Left forelimb (tissue), 1 donor: ENCODE measurements at places on chromosomes 5 and 9.

GRCh38 chr5:154411338-154411737 lies 34.5 kb upstream of the SAP30L start:
- no peak for DNase-seq

DNA sequence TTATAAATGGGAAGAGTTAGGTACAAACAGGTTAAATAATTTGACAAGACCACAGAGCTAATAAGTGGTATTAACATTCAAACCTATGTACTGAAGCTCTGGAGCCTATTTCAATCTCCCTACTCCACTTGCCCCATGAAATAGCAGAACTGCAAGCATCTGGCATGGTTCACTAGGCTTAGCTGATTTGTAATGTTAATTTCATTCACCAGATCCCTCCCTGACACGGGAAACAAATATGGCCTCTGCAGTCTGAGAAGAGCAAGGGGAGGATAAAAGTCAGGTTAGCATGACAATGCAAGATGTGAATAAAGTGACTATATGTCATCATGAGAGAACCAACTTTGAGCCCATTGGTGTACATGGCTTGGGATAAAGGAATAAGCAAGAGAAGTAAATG lies 428.8 kb downstream of the BRINP1 start:
- DNase-seq = no peak

GRCh38 chr5:141479776-141480175 lies 4.0 kb downstream of the PCDHGC3 start:
- DNase-seq = no peak

- peak; percentile 55 for DNase-seq
Measured at GRCh38 chr5:6573651-6574101, 59.2 kb downstream of the NSUN2 start.

DNA sequence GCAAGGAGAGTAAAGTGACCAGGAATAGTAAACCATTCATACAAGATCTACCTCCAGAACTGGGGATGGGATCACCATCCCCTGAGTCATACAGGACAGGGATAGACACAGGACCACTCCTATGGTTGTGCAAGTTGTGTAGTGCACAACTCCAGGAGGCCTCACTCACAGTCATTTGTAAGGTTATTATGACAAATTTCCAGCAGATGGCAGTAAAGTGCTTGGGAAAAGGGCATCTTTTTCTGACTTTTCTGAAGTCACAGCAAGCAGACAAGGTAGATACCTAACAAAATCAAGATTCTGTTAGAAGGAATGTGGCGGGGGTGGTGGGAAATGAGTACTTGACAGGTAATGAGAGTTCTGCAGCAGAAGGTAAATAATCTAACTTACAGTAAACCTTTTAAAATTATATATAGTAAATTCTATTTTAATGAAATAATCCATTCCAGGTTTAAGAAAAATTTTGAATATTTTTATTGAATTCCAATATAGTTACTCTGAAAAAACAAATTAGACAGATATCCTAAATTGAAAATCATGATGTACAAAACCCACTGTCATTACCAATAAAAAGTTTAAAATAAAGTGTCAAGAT lies 16.7 kb upstream of the KIF27 start:
- no peak for DNase-seq

DNA sequence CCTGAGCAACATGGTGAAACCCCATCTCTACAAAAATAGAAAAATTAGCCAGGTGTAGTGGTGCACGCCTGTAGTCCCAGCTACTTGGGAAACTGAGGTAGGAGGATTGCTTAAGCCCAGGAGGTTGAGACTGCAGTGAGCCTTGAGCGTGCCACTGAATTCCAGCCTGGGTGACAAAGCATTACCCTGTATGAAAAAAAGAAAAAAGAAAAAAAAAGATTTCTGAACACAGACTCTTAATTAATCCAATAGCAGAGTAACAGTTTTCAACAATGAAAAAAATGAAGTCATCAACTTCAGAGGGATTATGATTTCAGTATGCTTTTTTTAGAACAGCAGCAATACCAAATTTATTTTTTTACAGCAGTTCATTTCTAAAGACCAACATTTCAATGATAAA lies 118.8 kb upstream of the TNPO1 start:
- DNase-seq = no peak

- no peak for DNase-seq
Measured at GRCh38 chr5:147573211-147573610, 63.3 kb upstream of the DPYSL3 start.

DNA sequence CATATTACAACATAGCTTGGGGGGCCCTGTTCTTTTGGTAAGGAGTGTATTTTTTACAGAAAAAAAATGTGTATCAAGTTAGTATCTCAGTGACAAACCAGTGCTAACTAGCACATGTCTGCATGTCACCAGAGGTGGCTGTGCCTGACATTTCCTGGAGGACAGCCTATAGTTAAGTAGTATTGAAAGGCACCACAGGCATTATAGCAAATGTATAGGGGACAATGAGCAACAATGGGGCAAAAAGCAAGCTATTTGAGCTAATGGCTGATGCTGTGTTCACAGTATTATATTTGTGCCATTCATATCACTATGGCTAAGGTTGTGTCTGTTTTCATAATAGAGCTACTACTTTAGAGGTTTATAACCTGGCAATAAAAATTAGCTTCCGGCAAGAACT lies 1644.0 kb downstream of the MAT2B start:
- no peak for DNase-seq

- DNase-seq = no peak
Measured at GRCh38 chr5:52943285-52943684, 45.9 kb upstream of the ITGA2 start.

DNA sequence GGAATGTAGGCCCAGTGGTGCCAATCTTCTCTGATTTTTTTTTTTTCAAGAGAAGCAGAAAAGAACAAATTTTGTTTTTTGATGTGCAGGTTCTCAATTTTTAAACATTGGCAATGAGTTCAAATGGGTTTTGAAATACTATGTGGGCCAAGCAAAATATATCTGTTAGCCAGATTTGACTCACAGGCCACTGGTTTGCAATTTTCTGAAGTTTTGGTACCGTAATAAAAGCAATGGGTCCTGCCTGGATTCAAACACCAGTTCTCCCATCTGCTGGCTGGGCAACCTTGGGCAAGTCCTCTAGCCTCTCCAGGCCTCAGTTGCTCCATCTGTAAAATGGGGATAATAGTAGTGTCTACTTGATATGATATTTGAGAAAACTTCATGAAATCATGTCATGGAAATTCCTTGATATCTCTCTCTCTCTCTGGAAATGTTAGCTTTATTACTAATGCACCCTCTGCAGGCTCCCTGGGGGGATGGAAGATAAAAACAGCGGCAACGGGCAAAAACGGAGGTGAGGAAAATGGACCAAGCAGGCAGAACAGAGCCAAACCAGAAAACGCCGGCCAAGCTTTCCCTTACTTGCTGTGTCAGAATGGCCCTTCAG lies 63.4 kb downstream of the SMIM23 start:
- DNase-seq = no peak

DNA sequence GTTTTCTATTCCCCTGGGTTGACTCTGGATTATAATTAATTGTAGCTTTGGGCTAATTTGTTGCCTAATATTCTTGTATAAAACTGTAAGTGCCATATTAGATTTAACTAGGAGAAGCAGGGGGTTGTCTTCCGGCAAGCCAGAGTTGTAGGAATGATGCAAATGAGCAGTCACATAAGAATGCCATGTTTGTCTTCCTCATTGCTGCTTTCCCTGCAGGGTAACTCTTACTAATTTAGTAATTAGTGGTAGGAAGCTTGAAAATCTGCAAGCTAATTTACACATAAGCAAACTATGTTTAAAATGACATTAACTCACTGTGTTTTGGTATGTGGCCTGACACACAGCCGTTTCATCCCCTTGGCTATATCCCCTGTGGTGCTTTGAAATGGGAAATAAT lies 527.8 kb downstream of the KCTD16 start:
- DNase-seq = no peak

GRCh38 chr9:24011009-24011717 lies 185.1 kb upstream of the ELAVL2 start:
- no peak for DNase-seq

- no peak for DNase-seq
Measured at GRCh38 chr5:133828722-133829121, 139.7 kb downstream of the C5orf15 start.

DNA sequence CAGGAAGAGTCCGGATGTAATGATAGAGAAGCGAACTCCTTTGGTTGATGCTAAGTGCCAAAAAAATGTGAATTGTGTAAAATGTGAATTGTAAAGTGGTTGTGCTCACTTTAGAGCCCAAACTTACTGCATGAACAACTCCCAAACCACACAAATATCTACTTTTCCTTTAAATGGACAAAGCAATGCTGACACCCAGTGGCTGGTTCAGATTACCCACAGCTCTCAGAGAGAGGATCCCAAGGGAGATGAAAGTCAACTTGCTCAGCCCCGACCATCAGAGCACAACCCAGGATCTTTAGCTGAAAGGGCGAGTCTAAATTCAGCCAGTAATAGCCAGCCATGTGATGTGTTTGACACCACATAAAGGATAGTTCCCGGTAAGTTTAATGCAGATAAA lies 133.7 kb downstream of the NMUR2 start:
- DNase-seq = no peak

DNA sequence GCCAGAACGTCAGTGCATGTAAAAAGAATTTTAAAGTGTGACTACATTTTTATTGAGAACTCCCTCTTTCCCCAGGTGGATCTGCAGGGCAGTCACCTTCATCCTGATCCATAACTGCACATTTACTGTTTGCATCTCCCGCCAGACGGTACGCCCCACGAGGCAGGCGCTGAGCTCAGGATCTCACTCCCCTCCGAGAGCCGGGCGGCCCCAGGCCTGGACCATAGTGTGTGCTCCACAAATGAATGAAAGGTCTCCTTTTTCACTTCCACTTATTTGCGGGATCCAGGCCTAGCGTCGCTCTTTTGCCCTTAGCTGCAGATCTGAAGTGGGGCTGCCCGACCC lies 378 bp downstream of the DROSHA start:
- DNase-seq = no peak

DNA sequence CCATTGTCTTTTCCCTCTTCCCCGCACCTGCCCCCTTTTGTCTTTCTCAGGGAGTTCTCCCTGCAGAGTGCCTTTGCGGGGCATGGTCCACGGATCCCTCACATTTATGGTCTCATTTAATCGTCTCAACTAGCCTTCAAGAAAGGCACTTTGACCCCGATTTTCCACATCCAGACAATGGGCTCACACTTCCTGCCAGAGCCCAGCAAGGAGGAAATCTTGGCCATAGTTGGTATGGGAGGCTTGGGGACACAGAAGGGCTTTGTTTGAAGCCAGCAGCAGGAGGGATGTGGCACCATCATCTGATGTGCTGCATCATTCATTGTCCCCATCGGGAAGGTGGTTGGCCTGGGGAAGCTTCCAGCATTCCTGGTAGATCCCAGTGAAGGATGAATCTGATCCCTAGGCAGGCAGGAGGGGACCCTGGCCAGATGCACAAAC lies 24.9 kb downstream of the GSN start:
- DNase-seq = peak; percentile 52

DNA sequence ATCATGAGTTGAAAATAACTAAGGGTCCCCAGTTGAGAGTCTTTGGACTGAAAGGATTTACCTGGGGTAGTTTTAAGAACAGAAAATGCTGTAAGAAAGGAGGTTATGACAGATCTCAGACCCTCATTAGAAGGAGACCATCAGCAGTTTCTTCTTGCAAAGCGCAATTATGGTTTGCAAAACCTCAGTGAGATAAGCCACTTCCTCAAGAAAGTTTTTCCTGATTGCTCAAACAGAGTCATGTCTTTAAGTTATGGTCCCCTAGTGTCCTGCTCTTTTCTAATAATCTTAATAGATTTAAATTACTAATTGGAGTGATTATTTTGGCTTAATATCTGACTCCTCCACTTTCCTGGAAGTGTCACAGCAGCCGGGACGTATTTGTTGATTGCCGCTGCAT lies 293.2 kb upstream of the KLF4 start:
- no peak for DNase-seq

DNA sequence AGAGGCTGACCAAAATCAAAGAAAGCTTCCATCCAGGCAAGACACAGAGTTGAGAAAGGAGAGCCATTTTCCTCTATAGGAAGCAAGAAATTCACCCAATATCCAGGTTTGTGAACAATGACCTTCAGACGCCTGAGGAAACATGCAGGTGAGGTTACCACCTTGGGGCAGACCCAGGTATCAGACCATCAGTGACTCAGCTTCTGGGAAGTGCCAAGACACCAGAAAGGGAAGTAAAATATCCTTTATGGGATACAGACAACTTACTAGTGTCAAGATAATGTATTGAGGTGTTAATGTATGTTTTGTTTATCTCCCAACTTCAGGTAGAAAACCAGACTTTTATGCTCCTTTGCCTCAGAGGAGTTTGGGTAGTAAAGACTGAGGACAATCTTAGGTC lies 2.2 kb upstream of the DTWD2 start:
- no peak for DNase-seq

GRCh38 chr5:3995954-3996619 lies 400.5 kb downstream of the IRX1 start:
- DNase-seq = no peak

DNA sequence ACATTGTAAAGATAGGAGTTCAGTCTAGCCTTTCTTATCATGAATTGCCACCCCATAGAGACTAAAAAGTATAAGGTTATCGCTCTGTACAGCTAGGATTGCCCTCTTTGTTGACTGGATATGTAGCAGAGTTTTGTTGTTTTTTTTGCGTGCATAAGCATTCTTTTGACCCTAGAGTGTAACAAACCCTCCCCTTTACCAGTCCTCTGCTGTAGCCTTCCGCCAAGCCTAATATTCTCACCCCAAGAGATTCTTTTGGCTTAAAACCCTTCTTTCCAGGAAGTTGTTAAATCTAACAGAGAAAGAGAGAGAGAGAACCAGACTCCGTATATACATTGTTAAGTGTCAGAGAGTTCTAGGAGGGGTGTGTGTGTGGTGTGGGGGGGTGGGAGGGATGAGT lies 113.9 kb downstream of the FGF1 start:
- no peak for DNase-seq

DNA sequence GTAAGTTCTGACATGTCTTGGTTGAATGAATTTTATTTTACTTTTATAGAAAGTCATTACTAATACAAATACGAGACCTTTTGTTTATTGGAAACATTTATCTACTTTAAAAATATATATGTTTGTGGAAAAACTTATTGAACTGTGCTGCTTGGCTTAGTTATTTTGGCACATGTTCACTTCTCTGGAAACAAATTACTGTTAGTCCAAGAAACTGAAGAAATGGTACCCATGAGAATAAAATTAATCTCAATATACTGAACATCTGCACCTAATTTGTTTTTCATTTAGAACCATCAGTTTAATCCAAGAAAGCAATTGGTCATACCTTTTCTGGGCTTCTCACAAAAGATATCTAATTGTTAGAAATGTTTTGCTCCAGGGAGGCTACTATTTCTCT lies 32.2 kb downstream of the INVS start:
- no peak for DNase-seq

- no peak for DNase-seq
Measured at GRCh38 chr5:107359916-107360234, 310.9 kb downstream of the EFNA5 start.

DNA sequence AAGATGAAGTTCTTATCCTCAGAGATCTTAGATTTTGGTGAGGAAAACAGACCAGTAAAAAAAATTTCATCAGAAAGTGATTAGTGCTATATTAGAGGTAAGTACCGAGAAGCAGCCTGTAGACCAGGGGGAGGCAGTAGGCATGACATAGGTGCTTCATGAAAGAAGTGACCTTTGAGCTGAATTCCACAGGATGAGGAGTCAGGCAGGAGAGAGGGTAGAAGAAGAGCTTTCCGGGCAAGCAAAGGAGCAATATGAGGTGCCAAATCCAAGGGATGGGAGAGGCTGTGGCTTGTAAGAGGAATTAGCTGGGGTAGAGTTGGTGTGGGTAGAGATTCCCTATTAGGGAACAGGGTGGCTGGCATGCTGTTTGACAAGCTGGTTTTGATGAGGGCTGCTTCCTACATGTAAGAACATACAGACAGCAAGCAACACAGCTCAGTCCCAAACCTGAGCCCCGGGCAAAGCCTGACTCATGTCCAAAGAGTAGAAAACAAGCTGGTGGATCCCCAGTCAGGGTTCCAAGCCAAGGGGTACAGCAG lies 48.4 kb upstream of the PWWP2A start:
- DNase-seq = no peak
